Iris pigment epithelial cell (primary cell): ENCODE measurements at places on chromosomes 5 and 9.

- DNase-seq, result no peak
These were observed 53.0 kb downstream of the NIM1K start for GRCh38 chr5:43244823-43245565.

GRCh38 chr5:179608131-179608581 lies 15.3 kb downstream of the HNRNPH1 start:
- peak; percentile 43 for DNase-seq

DNA sequence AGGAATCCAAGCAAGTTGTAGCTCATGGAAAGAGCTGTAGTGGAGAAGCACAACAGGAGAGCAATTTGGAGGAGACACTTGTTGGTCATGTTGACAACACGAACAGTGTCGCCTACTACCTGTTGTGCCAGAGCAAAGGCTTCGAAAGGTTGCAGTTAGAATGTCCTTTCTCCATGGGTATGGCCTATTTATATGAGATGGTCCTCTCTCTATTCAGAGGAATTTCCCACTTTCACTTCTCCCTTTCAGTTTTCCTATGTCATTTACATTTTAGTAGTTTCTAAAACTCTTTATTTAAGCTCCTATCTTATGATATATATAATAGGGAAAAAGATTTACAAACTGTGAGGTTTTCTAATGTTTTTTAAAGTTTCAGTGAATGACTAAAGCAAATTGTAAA lies at the start of gene IFNB1:
TSS of gene IFNB1 (minus strand) at position 162 of the 400 bp plus-strand sequence. CDS start at position 89, 73 bp downstream.
- DNase-seq, result no peak

- peak; percentile 9 for DNase-seq
These were observed 114.1 kb downstream of the MLLT3 start for GRCh38 chr9:20508242-20508641.
